ENCODE measurements at places on chromosomes 5 and 9.

- no peak for DNase-seq
Measured at GRCh38 chr5:101846496-101846895, 449.6 kb downstream of the SLCO4C1 start.

- DNase-seq = no peak
Measured at GRCh38 chr5:43019291-43019613, 20.9 kb downstream of the ANXA2R start.

DNA sequence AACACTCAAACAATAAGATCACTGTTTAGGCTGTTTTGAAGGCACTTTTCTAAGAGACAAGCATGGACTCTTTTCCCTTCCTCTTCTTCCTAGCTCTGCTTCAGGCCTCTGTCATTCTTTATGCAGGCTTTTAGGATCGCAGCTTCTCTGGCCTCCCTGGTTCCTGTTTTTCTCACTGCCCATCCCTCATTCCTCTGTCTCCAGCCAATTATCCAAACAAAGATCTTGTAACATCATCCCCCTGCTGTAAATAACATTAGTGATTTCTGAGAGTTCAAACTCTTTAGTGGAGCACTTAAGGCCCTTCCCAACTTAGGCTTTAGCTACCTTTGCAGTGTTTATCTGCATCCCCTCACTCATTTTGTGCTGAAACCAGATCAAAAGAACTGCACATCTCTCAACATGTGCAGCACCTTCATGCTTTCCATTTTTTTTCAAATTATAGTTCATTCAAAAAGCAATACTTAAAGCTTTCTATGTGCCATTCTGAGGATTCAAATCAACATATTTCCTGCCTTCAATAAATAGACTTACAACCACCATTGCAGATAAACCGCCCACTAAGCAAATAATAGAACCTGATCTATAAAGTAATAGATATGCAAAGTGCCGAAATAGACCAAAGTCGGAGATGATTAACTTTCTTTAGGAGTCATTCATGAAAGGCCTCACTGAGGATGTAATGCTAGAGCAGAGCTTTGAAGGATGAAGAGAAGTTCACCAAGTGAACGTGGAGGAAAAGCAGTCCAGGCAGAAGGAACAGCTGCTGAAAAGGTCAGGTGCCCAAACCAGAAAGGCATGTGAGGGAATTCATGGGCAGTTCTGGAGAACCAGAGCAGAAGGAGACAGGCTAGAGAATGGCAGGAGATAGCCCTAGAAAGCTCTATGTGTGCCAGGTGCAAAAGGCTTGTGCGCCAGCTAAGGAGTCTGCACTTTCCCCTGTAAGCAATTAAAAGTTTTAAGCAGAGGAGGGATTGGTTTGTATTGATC, 95.8 kb upstream of the ZNF366 start:
- DNase-seq = no peak

DNA sequence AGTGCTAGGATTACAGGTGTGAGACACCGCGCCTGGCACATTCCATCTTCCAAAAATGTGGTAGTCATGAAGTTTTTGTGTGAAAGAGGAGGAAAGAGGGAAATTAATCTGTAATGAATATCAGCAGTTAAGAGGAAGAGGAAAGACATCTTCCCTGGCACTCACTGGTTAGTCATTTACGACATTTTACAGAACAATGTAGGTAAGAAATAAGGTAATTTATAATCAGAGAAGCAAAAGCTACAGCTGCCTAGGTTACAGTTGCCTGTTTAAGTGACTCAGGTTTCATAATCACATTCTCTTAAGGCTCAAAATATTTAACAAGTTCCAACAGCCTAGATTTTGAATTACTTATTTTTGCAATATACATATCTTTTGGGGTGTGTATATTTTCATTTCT, 26.9 kb downstream of the CNOT6 start:
- DNase-seq = no peak

GRCh38 chr5:132266836-132267160, 9.3 kb downstream of the PDLIM4 start:
- no peak for DNase-seq

- DNase-seq = no peak
Measured at GRCh38 chr9:98922721-98923435, 20.8 kb upstream of the COL15A1 start.

Measured in urothelium cell line (cell line).